ENCODE measurements at places on chromosomes 7 and 10.
A peak's percentile ranks its signal among the peaks of the same experiment; 100 is the strongest.

GRCh38 chr10:52665821-52666220 is 106.8 kb downstream of the MBL2 start:
- no peak for DNase-seq

DNA sequence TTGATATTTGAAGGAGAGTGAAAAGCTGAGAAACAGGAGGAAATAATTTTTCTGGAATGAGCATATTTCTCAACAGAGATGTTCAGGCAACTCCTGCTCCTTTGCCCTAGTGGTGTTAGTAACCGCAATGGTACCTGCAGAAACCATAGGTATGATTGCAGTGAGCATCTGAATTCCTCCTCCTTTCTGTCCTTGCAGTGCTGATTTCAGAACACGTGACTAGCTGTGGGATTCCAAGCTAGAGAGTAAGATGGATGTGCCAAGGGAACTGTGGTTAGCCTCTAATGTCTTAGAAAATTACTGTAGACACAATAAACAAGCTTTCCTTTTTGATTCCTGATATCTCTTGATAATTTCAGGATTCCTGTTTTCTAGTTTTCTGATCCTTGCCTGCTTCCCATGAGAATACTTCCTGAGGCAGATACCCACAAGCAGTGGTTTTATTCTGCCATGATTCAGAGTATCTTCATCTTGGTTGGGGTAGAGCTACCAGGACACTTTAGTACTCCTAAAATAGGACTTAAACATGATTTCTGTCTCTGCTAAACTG is 27.5 kb downstream of the LRGUK start:
- DNase-seq, result no peak

DNA sequence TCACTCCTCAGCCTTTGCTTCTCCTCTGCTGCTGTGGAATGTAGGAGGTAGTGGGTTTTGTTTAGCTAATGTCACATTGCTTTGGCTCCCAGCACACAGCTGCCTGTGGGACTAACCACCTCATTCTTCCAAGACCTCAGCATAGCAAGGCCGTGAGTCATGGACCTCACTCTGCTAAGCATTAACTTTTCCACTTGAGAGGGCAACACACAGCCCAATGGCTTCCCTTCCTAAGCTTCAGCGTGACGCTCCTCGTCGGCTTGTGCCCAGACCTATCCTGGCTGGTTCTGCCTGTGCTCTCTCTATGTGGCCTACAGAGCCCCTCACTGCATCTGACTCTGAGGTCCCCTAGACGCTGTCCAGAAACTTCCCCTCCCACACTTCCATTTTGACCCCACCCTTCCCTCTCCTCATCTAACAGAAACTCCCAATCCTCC is 23.3 kb downstream of the MYOF start:
- DNase-seq, result peak; percentile 92

DNA sequence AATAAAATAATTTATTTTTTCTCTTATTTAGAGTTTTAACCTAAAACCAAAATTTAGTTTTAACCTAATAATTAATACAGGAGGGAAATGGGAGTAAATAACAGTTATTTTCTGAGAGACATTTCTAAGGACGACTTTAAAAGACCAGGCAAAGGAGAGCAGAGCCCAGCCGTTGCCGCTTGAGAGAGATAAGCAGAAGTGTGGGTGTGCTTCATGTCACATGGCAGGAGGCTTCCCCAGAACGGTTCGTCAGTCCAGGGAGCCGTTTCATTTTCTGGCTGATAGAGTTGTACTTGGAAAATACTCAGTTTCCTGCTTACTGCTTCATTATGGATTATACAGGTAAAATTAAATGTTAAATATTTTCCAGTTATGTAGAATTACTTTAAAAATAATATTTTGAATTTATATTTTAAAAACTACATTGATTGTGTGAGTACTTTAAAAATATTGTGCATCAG is 61.4 kb downstream of the ST7 start:
- DNase-seq, result peak; percentile 13

GRCh38 chr10:9015447-9015846 is 961.0 kb downstream of the GATA3 start:
- no peak for DNase-seq
